ENCODE measurements at places on chromosomes 16 and 17.

GRCh38 chr16:50594308-50595260, 46.4 kb downstream of the NKD1 start:
- DNase-seq: no peak

- DNase-seq: no peak
Observed at GRCh38 chr17:35931794-35932425, 1.3 kb upstream of the RDM1 start.

DNA sequence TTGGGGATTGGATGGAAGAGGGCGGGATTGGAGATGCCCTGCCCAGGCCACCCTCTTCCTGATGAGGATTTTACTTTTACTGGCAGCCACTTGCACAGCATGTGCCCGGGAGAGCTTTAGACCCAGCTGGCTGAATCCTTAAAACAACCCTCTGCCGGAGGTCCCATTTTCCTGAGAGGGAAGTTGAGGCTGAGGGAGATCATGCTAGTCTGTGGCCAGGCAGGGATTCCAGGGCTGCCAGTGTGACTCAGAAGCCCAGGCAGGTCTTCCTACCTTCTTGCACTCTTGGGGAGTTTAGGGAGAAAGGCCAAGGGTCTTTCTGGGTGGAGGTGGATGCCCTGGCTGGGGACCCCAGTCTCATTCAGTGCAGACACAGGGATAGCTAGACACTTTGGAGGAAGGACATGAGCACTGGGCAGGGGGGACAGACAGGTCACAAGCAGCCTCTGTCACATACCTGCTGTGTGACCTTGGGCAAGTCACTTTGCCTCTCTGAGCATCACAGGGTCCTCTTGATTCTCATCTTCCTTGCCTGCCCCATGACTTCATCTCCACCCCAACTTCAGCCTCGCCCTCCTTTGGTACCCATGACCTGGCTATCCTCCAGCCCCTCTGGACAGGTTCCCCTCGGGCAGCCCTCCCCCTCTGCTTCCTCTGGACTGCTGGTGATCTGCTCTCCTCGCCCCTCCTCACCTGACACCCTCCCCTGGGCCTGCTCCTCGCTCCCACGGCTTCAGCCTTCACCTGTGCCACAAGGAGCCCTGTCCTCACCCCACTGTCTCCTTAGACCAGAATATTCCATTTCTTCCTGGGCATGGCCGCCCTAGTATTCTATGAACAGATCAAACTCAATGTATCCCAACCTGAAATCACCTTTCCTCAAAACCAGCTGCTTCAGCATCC, 11.3 kb upstream of the DCAF7 start:
- DNase-seq: no peak

DNA sequence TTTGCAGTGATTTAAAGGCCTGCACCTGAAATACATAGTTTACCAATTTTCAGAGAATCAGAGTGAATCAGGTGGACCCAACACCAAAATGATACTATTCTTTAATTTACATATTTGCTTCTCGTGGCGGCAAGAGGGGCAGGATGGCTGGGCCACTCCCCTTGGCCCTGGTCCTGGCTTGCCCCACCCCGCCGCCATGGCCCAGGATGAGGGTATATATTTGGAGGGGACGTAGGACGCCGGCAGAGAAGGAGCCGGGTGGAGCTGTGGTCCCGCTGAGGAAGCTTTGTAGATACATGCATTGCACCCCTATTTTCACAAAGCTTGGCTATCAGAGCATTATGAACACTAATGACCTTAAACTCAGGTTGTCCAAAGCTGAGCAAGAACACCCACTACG, 43.5 kb downstream of the EFCAB13 start:
- no peak for DNase-seq

GRCh38 chr17:34411646-34412421, 48.8 kb upstream of the CCL1 start:
- no peak for DNase-seq

DNA sequence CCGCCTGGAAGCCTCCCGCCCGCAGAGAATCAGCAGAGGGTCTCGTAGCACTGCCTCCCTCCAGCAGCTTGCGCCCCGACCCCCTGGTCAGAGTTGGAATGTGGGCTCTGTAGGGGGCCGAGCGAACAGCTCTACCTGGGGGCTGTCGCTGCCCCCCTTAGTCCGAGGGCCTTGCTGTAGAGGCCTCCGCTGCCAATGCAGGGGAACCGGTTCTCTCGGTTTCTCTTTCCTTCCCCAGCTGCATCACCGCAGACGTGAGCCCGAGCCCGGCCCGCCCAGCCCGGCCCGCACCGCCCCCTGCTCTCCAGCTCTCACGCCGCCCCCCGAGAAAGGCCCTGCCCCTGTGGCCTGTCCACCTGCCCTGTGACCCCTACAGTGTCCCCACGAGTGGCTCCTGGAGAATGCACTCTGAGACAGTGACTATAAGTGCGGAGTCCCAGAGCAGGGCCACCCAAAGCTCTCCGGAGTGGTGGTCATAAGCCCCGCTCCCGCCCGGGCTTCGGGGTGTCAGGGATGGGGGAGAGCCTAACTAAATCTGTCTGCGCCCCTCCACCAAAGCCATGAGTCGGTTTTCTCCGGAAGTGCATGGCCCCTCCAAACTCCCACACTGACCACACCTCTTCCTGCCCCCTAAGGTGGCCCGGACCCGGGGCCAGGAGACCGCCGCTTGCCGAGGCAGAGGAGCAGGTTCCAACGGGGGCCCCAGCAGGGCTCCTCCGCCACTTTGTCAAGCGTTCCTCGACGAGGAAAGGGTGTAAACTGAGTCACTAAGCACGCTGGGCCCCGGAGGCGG, 1.7 kb downstream of the ARHGAP27 start:
- DNase-seq: no peak

DNA sequence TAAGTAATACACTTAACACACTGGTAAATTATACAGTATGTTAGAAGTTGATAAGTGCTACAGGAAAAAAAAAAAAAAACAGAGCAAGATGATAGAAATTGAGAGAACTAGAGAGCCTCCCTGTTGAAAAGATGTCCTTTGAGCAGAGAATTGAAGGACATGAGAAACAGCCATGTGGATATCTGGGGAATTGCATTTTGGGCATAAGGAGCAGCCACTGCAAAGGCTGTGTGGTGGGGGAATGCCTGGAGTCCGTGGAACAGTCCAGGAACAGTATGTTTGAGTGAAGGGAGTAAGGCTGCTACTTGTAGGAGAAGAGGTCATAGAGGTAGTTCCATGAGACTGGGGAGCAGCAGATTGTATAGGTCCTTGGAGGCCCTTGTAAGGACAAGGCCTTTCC, 178.4 kb downstream of the FTO start:
- no peak for DNase-seq

DNA sequence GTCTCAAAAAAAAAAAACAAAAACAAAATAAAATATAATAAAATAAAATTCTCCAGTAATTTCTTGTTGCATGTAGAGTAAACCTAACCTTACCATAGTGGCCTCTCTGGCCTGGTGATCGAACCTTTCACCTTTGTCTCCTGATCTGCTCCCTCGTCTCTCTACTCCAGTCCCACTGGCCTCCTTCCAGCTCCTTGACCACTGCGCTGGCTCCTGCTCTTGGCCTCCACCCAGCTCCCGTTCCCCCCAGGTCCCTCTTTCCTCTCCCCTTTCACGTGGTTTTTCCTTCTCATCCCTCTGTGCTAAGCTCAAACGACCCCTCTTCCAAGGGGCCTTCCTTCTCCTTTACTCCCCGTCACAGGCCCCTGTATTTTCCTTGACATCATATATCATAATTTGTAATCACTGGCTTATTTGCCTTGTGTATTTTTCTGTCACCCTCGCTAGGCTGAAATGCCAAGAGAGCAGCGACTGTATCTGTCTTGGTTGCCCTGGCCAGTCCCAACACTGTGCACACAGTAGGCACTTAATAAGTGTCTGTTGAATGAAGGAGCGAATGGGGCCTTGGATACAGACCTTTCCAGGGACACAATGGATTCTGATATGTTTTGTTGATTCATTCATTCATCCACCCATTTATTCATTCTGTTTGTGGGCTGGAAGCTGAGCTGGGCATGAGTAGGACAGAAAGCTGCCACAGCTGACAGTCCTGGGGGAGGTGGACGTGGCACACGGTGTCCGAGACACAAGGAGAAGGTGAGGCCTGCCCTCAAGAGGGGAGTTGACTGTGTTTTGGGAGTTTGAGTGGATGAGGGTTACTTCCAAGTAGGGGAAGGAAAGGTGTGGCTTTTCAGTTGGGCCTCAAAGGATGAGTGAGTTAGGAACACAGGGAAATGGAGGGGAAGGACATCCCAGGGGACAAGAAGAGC, 5.8 kb upstream of the SCN4A start:
- DNase-seq: no peak

DNA sequence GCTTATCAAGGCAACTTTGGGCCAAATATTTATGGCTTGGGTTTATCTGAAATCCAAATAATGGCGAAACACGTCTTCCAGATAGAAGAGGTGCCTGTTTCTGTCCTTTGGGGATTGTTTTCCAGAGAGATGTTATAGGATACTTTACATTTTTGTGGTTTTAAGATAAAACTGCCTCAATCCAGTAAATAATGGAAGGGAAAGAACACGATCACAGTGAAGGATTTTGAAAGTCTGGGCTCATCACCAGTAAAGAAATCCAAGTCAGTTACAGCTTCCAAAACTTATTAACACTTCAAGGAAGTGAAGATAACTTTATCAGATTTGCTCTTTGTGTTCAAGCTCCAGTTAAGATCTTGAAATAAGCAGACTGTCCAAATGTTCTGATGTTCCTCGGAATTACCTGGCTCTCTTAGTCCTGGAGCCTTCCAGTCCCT, 30.1 kb downstream of the DNAH2 start:
- no peak for DNase-seq

- no peak for DNase-seq
Observed at GRCh38 chr16:1357906-1358566, 6.3 kb downstream of the GNPTG start.

- DNase-seq: no peak
Observed at GRCh38 chr16:3004781-3005284, 7.9 kb upstream of the CLDN9 start.

GRCh38 chr17:4142107-4142900, 526 bp downstream of the ZZEF1 start:
- DNase-seq: no peak

- no peak for DNase-seq
Observed at GRCh38 chr17:64004903-64005733, 7.0 kb downstream of the PRR29 start.

DNA sequence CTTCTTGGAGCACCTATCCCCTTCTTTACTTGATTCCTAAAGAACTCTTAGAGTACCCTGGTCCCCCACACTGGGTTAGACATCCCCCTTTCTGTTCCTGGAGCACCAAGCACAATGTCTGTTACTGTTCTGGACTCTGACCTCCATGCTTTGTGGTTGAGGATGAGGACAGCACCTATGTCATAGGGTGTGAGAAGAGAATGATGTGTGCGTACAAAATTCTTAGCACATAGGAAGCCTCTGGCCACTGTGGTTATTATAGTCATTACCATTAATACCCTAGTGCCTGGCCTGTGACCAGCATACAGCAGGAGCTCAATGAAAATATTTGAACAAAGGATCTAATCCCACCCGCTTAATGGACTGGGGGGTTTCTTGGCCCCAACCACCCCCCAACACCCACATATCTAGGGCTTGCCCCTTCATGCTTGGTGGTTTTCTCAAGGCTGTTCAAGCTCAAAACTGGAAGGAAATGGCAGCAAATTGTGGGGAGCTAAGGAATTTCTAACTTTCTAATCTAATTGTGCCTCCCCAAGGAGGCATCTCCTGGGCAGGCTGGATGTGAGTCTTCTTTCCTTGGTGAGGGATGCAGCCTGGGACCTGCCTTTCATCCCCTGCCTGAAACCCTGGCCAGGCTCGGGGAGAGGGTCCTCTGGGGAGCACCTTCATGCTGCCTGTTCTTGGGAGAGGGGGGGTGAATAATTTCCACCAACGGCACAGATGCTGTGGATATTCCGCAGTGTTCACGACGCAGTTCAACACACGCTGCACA, 1.5 kb upstream of the CMIP start:
- no peak for DNase-seq

DNA sequence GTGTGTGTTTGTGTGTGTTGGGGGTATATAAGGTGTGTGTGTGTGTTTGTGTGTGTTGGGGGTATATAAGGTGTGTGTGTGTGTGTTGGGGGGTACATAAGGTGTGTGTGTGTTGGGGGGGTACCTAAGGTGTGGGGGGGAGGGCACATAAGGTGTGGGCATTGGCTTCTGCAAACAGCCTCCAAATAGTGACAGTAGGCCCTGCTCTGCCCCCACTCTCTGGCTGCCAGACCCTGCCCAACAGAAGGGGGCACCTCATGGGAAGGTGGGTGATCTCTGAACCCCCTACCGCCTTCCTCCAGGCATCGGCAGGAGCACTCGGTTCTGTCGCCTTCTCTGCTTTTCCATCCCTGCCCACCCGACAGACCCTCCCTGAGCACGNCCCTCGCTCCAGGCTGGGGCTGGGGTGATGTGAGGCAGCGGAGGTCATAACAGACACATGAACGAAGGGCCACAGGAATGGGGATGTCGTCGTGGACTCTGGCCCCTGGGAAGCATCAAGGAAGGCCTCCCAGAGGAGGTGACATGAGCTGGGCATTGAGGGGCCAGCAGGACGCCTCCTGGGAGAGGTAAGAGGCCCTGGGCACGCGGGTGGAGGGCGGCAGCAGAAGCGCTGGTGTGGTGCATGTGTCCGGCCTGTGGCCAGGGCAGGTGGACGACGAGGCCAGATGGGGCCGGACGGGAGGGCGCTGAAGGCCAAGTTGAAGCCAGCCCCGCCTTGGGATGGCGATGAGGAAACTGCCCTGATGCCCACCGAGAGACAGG, 136.6 kb upstream of the RPH3AL start:
- DNase-seq: no peak

GRCh38 chr17:66541461-66542128, 239.2 kb downstream of the PRKCA start:
- no peak for DNase-seq

DNA sequence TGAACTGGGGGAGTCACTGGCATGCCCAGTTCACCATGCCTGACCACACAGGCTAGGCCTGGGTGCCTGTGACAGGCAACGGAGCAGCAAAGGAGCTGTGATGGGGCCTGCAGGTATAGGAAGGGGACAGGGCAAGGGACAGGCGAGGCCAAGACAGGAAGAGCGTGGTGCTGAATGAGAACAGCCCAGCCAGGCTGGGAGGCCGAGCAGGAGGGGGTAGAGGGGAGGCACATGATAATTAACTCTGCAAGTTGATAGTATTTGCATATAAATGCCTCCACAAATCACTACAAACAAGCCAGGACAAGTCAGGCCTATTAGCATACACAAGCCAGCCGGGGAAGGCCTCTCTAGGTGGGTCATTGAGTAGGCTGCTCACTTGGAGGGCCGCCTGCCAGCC, 7.8 kb downstream of the ZFHX3 start:
- DNase-seq: no peak

GRCh38 chr17:3689262-3690093, 6.5 kb downstream of the P2RX5 start:
- no peak for DNase-seq

- no peak for DNase-seq
Observed at GRCh38 chr16:74773446-74774222, 986 bp downstream of the FA2H start.

- no peak for DNase-seq
Observed at GRCh38 chr16:22092143-22092933, at the start of gene VWA3A. Gene VWA3A, plus strand, starts transcription at chr16:22092541. Its CDS starts 97 bp downstream, at chr16:22092638.

- DNase-seq: no peak
Observed at GRCh38 chr16:61246592-61246991, 789.6 kb downstream of the CDH8 start.

All from keratinocyte (primary cell).